ENCODE measurements at places on chromosomes 7 and 10. TPM values are rescaled to one million over a fixed set of nuclear protein-coding genes. Genes with fewer than 3 reads are reported as not detected.

CYP26C1 gene
- not detected for total RNA-seq

KCNH2 gene
- not detected for total RNA-seq

KAZALD1 gene
- total RNA-seq, result 5.7 TPM

EN2 gene
- not detected for total RNA-seq

PSD gene
- not detected for total RNA-seq

NOBOX gene
- total RNA-seq, result not detected

C7orf57 gene
- not detected for total RNA-seq

BPGM gene
- 19.2 TPM for total RNA-seq

DNA sequence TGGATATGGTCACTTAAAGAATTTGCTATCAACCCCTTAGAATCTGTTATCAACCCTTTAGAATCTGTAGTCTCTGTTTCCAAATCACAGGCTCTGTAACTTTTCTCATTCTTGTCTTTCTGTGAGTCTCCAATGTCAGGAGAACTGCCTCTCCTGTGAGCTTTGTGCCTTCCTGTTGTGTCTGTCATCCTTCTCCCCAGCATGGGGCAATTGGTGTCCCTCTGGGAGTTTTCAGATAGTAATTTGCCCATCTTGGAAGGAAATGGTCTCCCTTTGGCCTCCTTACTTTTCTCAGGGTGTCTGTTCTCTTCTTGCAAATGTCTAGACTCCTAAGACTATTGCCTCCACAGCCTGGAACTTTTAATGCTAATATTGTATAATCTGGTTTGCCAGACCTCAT lies 521.9 kb downstream of the NRG3 start:
- no peak for DNase-seq

GRCh38 chr7:98879979-98880315 lies 1.6 kb downstream of the TRRAP start:
- DNase-seq, result no peak

DNA sequence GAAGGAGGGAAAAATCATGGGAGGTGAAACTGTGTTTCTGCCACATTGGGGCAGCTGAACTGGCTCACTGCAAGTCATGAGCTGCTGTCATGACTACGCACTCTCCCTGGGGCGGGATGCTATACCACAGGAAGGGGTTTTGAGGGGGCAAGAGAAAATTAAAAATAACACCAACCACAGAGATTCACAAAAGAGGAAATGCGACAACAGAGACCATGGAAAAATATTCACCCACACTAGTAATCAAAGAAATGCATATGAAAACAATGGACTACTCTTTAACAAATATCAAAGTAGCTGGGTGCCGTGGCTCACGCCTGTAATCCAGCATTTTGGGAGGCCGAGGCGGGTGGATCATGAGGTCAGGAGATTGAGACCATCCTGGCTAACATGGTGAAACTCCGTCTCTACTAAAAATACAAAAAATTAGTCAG lies 65.2 kb upstream of the TM9SF3 start:
- DNase-seq, result peak; percentile 18

DNA sequence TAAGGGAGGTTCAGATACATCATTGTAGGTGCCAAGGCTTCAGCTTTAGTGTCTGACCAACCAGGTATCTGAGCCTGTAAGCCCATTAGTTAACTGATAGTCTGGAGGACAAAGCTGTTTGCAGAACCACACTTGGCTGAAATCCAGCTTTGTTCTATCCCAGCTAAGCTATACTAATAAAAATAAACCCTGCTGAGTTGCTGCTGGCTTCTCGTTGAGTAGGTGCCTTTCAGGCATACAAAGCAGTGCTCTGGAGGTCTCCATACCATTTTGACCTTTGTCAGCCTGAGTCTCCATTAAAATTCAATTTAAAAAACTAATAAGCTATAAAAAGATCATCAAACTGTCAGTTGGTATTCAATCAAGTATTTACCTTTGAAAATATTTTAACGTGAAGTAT lies 22.0 kb downstream of the CDCA7L start:
- DNase-seq, result no peak

GRCh38 chr7:112634107-112634506 lies 153.3 kb downstream of the LSMEM1 start:
- no peak for DNase-seq

GRCh38 chr10:21518641-21519396 lies 6.7 kb downstream of the SKIDA1 start:
- DNase-seq, result no peak

- DNase-seq, result no peak
Observed at GRCh38 chr10:68955355-68955831, 577 bp upstream of the DDX21 start.

DNA sequence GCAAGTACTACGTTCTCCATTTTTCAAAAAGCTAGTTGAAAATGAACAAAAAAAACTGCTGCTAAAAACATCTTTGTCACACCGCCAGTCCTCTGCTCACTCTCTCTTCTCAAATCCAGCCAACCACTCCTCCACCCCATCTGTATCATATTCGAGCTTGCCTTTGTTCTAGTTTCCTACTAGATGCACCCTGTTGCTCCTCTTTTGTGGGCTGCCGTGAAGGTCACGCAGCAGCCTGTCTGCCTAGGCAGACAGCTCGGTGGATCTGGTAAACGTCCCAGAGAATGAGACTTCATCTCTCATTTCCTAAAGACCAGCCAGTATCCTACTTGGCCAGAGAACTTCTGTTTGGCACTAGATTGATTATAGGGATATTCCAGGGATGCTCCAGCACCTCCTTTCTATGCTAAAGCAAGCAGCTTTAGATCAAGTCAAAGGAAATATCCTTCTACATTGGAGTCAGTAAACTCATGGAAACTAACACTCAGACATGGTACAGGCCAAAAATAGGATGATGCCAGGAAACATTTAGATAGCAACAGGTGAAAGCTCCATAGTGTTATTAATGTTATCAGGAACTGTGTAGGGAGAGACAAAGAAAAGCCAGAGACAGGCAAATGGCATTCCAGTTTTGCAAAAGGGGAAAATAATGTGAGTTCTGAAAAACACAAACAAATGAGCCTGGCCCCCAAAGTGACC lies 8.7 kb upstream of the PLXNA4 start:
- no peak for DNase-seq

GRCh38 chr7:42758124-42758523 lies 153.7 kb downstream of the C7orf25 start:
- DNase-seq, result no peak

DNA sequence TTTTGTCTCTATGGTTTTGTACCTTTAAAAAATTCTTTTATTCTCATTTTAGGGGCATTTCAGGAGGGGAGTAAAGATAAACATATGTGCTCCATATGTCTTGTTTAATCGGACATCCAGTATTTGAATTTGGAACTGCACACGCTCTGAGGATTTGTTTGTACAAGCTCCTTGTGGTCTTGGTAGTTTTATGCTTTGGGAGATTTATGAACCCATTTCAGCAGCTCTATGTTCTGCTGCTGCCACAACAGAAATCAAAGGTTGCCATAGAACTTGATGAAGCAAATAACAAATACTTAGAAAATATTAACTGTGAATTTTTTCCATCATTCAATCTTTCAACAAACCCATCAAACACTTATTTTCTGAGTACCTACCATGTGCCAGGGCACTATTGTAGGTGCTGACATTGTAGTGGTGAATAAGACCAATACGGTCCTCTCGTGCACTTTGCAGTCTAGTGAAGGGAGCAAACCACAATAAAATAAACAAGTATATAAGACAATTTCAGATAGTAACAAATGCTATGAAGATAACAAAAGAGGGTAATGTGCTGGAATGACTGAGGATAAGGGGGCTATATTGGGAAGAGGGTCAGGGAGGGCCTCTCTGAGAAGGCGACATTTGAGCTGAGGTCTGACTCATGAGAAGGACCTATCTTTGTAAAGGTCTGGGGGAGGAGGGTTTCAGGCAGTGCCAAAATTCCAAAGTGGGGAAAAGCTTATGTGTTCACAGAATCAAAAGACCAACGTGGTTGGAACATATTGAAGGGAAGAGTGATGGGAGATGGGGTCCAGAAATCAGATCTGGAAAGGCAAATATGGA lies 30.4 kb downstream of the MYPN start:
- DNase-seq, result no peak

DNA sequence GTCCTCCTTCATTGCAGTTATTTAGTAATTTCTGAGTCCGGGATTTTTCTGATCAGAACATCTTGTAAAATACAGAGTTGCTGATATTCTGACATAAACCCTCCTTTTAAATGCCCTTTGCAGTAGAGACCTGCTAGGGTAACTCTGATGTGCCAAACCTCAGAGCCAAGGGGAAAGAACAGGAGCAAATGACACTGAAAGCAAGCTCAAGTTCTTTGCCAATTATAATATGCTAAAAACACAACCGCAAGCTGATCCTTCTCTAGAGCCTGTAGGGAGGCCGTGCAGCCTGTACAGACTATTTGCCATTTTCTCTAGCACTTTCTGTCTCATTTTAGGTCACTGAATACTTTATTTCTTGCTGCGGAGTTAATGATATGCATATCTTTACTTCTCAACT lies 240.4 kb downstream of the CAMK1D start:
- no peak for DNase-seq

GRCh38 chr7:84040355-84040754 lies 154.2 kb downstream of the SEMA3A start:
- no peak for DNase-seq

GRCh38 chr7:145143685-145144084 lies 307.8 kb upstream of the TPK1 start:
- DNase-seq, result no peak

- peak; percentile 46 for DNase-seq
Observed at GRCh38 chr10:46216836-46217751, 69.7 kb upstream of the ANTXRL start.

- no peak for DNase-seq
Observed at GRCh38 chr7:47252675-47253074, 329.2 kb downstream of the TNS3 start.

- no peak for DNase-seq
Observed at GRCh38 chr10:132281915-132282666, 25.7 kb downstream of the STK32C start.

GRCh38 chr10:32909456-32909855 lies 48.6 kb downstream of the ITGB1 start:
- no peak for DNase-seq

DNA sequence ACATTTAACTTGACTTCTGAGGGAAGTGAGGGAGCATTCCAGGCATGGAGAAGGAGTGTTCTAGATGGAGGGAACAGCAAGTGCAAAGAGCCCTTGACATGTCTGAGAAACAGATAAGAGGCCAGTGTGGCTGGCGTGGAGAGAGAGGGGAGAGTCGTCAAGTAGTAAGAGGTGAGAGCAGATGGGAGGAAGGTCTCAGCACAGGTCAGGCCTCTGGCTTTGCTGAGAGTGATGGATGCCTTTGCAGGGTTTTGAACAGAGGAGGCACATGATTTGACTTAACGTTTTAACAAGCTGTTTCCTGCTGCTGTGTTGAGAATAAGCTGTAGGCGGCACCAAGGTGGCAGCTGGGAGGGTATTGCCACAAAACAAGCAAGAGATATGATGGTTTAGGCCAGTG lies 97.2 kb downstream of the KAT6B start:
- DNase-seq, result no peak

DNA sequence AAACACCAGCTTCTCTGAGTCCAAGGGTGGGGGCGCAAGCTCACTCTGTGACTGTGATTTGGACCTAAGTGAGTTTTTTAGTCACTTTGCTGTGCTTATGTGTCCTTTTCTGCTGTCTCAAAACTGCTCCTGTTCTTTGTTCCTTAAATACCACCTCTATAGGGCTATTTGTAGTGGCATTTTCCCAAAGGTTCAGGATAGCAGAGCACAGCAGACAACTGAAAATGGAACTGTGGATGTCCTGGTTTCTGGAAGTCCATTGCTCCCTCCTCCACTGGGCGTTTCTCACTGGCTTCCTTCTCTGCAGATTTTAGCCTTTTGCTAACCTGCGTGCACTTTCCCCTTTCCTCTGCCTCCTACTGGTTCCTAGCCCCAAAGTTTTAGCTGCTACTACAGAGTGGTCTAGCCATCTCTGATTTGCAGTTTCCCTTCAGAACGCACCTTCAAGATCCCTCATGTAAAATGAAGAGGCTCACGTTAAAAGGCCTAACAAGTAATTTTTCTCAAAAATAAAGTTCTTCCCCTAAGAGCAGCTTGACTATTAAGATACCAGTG lies 25.6 kb downstream of the BLVRA start:
- no peak for DNase-seq

GRCh38 chr10:70898687-70899086 lies 10.3 kb upstream of the PCBD1 start:
- no peak for DNase-seq

GRCh38 chr10:59606551-59606961 lies 103.1 kb downstream of the SLC16A9 start:
- DNase-seq, result no peak

- DNase-seq, result no peak
Observed at GRCh38 chr7:28570113-28570969, 158.0 kb downstream of the CREB5 start.
